Eye (tissue), 1 donor: ENCODE measurements at places on chromosomes 2 and 18.
A peak's percentile ranks its signal among the peaks of the same experiment; 100 is the strongest.

DNA sequence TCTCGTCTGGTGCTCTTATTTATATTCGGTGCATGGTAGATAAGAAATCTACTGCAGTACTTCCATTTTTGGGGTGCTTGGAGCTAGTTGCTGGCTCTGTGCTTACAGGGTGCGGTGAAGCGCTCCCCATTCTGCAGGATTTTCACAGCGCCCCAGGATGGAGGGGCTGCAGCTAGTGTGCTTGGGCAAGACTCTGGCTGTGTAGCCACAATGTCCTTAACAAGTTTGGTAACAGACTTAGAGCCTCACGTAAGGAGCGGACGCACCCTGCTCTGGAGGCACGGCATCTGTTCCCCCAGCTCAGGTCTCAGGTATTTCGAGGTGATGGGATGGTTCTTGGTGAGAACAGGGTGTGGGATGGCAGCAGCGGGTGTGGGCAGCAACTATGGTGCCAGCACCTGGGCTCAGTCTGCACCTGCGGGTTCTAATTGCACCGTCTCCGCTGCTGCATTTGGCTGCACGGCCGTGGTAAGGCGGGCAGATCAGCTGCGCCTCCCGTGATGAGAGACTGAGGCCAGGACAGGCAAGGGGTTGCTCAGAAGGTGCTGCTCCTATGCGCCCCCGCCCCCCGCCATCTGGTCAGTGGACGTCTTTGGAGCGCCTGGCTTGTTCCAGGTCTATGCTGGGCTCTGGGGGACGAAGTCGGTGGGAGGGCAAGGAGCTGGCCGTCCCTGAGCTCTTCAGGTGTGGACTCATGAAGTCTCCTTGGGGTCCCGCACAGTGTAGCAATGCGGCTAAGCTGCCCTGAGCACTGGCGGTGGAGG lies 20.1 kb upstream of the ALLC start:
- DNase-seq, result no peak

DNA sequence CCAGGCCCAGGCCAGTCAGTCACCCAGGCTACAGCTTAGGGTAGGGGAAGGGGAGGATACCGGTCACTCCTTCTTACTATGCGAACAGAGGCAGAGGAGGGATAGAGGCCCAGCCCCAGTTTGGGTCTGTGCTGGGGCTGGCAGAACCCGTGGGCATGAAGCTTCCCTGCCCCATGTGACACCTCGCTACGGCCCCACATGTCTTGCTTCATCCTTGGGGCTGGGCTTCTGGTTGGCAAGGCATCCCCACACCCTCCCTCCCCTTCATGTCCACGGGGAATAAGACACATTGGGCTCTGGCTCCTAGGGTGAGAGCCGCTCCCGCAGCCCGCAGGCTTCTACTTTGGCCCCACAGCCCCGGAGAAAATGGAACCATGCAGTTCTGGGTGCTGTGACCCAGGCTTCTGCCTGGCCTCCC lies 32.4 kb downstream of the HS1BP3 start:
- DNase-seq, result no peak

GRCh38 chr18:48933578-48934414 lies 17.0 kb downstream of the SMAD7 start:
- no peak for DNase-seq

DNA sequence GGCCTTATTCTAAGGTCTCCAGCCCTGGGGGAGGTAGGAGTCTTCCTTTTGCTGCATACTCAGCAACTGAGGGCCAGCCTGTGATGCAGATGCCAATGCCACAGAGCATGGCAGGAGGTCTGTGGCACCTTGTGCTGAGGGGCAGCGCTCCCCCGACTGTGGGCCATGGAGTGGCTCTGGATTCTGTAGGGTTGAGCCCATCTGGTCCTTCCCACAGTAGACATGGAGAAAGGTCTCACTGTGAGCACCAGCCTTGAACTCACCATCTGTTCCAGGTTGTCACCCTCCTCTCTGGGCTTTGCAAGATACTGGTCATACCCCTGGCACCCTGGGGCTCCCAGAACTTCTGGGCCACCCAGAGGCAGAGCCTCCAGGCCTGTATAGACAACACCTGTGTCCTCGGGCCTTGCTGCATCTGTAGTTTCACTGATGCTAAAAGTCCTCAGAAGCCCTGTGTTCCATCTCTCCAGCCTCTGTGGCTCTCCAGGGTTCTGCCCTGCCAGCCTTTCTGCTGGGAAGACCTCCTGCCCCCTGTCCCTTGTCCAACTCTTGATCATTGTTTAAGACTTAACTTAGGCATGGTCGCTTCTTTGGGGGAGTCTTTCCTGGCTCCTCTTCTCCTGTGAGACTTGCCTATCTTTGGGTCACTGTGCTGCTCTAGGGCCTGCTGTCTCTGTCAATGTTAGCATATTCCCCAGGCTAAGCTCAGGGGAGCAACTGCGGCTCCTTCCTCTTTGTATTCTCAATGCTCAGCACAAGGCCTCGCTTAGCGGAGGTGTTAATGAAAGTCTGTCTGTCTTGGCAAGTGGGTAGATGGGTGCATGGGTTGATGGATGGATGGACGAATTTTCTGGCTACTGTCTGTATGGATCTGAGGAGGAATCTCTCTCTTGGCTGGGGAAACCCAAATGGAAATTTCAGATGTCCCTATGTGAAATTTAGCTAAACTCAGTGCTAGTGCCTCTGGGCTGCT lies 160.9 kb downstream of the DYSF start:
- no peak for DNase-seq

DNA sequence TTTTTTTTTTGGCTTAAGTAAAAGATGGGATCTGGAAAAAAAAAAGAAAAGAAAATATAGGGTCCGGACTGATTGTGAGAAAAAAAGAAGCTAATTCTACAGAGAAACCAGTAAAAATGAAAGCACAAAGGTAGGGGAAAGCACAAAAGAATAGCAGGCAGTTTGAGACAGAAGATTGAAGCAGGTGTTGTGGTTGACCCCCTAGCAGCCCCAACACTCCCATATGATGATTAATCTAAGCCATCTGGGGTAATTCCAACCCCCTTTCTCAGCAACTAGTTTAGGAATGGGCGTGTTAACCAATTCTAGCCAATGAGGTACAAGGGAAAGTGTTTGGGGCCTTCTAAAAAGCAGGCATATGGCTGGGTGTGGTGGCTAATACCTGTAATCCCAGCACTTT lies 77.0 kb downstream of the MBD2 start:
- DNase-seq, result no peak

GRCh38 chr2:239455436-239456203 lies 54.8 kb upstream of the HDAC4 start:
- no peak for DNase-seq

- no peak for DNase-seq
Measured at GRCh38 chr18:46397174-46397573, 259.8 kb downstream of the LOXHD1 start.

DNA sequence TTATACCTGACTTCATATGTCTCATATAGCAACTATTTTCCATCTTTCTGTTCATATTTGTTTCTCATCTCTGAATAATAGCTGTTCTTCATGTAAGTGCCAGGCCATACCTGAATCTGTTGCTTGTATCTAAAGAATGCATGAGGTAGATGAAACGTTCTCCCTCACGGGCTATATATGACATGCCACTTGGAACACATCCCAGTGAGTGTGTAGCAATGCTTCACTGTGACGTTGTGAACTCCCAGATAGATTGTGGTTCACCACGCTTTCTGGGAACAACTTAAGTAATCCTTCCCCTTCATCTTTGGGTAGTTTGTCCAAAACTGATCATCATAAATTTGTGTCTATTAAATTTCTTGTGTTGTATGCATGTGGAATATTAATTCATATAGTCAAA lies 60.1 kb downstream of the RDH14 start:
- peak; percentile 34 for DNase-seq

DNA sequence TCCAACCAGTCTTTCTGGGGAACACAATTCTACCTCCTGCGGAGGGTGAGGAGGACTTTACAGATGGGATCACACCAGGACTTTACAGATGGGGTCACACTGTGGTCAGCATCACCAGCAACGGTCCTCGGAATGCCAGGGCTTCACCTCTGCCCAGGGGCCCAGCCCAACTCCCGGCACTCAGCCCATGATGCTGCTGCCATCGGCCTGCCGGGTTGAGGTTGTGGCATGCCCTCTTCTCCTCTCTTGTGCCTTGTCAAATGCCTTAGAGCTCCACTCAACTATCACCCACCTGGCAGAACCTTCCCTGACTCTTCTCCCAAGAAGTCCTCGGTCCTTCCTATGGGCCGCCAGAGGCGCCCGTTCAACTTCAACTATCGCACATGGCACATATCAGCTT lies 166.7 kb downstream of the CTIF start:
- DNase-seq, result no peak

DNA sequence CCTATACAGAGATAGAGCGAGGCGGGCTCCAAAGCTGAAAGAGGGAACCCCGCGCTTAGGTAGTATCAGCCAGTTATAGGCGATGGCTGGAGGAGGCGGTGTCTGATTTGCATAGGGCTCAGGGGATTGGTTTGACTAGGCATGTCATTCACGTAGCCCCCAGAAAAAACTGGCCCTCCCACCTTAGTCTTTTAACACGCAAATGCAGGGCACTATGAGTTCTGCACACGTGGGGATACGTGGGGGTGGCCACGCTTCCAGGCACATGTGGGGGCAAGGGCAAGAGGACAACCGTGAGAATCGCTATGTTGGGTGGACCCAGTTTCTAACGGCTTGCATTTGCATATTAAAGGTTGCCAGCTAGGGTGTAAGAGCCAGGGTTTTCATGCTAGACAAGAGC lies 56.7 kb upstream of the MSTN start:
- peak; percentile 32 for DNase-seq

DNA sequence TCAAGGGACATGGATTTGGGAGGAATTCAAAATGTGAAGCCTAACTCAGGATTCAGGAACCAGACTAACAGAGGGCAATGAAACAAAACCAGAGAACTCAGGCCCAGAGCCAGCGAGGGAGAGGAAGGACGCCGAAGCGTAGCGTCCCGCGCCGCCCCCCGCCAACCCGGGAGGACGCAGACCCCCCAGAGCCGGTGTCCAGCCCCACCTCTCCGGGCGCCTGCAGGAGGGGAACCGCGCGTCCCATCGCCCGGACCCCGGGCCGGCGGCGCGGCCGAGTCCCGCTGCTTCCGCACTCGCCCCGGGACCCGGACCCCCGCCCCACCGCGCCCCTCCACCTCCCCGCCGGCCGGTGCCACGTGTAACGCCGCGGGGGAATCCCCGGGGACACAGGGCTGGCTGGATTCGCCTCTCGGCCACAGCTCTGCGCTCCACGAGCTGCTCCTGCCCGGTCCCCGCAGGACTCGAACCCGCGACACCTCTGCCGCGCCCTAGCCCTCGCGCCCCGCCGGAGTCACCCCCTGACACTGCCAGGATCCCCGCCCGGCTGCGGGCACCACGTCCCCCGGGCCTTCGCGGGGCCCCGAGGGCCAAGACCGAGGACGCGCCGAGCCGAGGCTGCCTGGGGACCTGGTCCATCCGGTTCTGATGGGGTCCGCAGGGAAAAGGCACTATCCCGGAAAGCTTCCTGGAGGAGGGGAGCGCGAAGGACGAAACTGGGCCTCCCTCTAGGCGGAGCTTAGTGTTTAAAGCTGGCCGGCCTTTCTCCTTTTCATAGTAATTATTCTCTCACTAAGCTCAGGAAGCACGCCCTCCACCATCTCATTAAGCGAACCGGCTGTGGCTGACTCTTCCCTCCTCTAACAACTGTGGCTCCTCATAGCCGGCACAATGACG lies 40.4 kb upstream of the FAM124B start:
- DNase-seq, result peak; percentile 65
